ENCODE measurements at places on chromosomes 12 and 14. TPM values are rescaled to one million over a fixed set of nuclear protein-coding genes. Genes with fewer than 3 reads are reported as not detected.

LTB4R2 gene
- 0.45 TPM for polyA plus RNA-seq

IFNG gene
- not detected for polyA plus RNA-seq

PZP gene
- polyA plus RNA-seq = not detected

ACVRL1 gene
- 19.1 TPM for polyA plus RNA-seq

GRCh38 chr12:124603100-124603541 is 35.7 kb upstream of the NCOR2 start:
- no peak for DNase-seq

DNA sequence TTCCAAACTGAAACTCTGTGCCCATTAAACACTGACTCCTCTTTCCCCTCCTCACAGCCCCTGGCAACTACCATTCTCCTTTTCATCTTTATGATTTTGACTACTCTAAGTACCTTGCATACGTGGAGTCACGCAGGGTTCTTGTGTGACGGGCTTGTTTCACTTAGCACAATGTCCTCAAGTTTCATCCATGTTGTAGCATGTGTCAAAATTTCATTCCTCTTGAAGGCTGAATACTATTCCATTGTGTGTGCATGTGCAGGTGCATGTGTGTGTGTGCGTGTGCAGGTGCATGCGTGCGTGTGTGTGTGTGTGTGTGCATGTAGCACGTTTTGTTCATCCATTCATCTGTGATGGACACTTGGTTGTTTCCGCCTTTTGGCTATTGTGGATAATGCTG is 106.1 kb downstream of the ZFP36L1 start:
- DNase-seq = no peak

DNA sequence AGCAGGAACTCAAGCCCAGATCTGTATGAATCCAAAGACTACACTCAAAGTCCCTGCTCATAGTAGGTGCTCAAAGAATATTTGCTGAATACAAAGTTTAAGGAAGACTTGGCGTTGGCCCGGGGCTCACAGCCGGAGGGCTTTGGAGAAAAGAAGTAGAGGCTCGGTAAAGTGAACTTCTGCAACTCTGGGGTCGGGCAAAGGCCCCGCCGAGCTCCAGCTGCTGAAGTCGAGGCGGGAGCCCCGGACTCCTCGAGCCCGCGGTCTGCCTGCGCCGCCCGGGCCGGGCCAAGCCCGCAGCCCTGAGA is 335 bp downstream of the GCN1 start:
- no peak for DNase-seq

- DNase-seq = no peak
Observed at GRCh38 chr12:112146123-112146522, 20.8 kb downstream of the TRAFD1 start.

- no peak for DNase-seq
Observed at GRCh38 chr14:95543021-95543420, 8.2 kb downstream of the GLRX5 start.
